ENCODE measurements at places on chromosomes 2 and 18.

GRCh38 chr2:5538772-5539171, 153.4 kb upstream of the SOX11 start:
- DNase-seq = no peak

- no peak for DNase-seq
Observed at GRCh38 chr2:142841788-142842187, 35.7 kb upstream of the KYNU start.

DNA sequence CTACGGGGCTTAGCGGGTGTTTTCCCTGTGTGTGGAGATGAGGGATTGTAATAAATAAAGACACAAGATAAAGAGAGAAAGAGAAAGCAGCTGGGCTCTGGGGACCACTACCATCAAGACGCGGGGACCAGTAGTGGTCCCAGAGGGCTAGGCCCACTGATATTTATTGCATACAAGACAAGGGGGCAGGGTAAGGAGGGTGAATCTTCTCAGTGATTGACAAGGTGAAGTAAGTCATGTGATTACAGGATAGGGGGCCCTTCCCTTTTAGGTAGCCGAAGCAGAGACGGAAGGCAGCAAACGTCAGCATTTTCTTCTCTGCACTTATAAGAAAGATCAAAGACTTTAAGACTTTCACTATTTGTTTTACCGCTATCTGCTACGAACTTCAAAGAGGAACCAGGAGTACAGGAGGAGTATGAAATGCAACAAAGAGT, 4.5 kb upstream of the GAL3ST2 start:
- DNase-seq = no peak

DNA sequence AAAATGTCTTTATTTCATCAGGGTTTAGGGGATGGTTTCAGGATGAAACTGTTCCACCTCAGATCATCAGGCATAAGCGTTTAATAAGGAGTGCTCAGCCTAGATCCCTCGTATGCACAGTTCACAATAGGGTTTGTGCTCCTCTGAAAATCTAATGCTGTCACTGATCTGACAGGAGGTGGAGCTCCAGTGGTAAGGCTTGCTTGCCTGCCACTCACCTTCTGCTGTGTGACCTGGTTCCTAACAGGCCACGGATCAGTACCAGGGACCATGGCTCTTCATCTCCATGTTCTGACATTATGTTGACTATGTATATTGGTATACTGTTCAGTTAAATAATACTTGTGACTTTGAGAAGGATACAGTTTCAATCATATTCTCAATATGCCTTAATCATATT, 41.6 kb downstream of the PPIG start:
- no peak for DNase-seq

DNA sequence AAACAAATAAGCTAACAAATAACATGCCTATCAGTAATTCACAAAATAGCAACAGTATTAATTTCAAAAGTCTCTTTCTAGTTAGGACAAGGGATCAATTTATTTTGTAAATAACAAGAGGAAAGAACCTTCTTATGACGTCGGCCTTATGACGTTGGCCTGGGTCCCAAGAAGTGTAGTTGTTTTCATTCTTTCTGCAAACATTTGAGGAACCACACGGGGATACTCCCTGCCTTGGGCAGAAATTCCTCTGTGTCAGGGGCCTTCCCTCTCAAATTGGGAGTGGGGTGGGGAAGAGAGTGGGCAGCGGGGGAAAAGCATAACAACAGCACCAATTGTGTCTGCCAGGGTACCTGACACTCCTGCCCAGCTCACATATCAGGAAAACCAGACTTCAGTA, 1.3 kb downstream of the CCDC68 start:
- DNase-seq = peak; percentile 38

All from HCEC 1CT (cell line).